ENCODE measurements at places on chromosomes 13 and 19.

- DNase-seq, result no peak
- H3K4me1 ChIP-seq, result no peaks in the 10 kb centered on the region
- no peaks in the 10 kb centered on the region for H3K27me3 ChIP-seq
- H3K36me3 ChIP-seq, result no peaks in the 10 kb centered on the region
These were observed 1414.6 kb upstream of the MIR17HG start for GRCh38 chr13:89932902-89933301.

DNA sequence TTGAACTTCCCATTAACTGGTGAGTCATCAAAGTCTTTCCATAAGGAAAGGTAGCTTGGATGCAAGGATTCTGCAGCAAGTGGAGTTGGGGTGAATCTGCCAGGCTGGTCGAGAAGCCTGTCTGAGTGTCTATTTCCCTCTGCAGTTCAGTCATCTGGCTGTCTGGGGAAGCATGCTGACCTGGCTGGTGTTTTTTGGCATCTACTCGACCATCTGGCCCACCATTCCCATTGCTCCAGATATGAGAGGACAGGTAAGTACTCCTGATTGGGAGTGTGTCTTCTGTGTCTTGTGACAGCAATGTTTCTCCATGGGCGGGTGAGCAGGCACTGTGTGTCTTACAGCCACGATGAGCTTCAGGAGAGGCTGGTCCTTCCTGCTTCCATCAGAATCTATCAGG is 189.7 kb downstream of the SHISA2 start:
- H3K27ac ChIP-seq, result no peak overlapping the region
- no peaks in the 10 kb centered on the region for H3K4me1 ChIP-seq
- no peaks in the 10 kb centered on the region for H3K36me3 ChIP-seq
- no peak for DNase-seq

GRCh38 chr19:46552891-46553290 is 48.2 kb upstream of the CALM3 start:
- no peak overlapping the region for H3K27ac ChIP-seq
- no peaks in the 10 kb centered on the region for H3K36me3 ChIP-seq
- H3K4me3 ChIP-seq, result no peak overlapping the region
- no peaks in the 10 kb centered on the region for H3K4me1 ChIP-seq
- no peaks in the 10 kb centered on the region for H3K27me3 ChIP-seq
- no peak for DNase-seq

DNA sequence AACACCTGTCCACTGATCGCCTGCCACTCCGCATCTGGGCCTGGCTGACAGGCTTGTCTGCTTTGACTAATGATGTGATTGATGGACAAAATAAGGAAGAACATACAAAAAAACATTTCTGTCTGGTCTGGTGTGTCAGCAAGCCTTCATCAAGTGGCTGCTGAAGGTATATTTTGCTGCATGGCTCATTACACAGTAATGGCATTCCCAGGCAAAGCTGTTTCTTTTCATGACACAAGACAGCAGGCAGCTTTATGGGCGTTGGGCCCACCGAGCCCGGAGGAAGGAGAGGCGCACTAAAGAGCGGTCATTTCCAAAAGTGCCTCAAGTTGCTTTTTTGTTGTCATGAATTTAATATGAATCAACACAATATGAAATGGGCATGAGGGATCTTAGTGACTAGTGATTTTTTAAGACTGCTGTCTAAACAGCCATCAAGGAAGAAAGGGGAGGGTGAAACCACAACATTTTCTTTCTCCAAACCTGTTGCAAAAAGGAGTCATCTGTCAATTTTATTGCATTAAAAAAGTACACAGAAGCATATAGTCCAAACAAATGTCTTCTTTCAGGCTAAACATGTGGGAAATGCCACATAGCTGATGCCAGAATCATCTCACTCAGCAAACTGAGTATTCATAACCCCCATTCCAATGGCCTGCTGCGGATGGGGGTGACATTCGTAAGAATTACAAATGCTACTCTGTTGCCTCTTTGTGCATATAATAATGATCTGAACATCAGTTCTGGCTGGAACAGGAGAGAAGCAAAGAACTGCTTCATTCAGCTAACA is 476.6 kb downstream of the ZNF536 start:
- H3K36me3 ChIP-seq, result no peaks in the 10 kb centered on the region
- no peak overlapping the region for H3K4me3 ChIP-seq
- no peak overlapping the region for H3K27ac ChIP-seq
- H3K27me3 ChIP-seq, result no peaks in the 10 kb centered on the region
- no peaks in the 10 kb centered on the region for H3K4me1 ChIP-seq

DNA sequence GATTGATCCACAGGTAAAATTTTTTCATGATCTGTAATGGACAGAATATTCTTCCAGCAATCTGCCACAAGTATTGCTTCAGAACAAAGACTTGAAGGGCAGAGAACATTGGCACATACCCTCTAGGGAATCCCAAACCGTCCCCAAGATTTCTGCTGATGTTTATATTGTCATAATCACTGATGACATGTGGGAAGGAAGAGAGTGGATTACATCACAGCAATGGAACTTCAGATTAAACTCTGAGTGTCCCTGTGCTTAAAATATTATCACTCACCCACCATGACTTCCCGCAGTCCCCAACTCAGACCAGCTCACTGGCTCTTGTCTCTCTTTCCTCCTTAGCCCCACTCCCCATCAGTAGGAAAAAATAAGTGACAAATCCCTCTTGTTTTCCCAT is 8.5 kb upstream of the TPT1 start:
- no peak overlapping the region for H3K27ac ChIP-seq
- no peaks in the 10 kb centered on the region for H3K4me1 ChIP-seq
- no peak for DNase-seq
- peaks cover 30% of the 10 kb centered on the region for H3K36me3 ChIP-seq
- no peak overlapping the region for H3K4me3 ChIP-seq
- no peaks in the 10 kb centered on the region for H3K27me3 ChIP-seq

DNA sequence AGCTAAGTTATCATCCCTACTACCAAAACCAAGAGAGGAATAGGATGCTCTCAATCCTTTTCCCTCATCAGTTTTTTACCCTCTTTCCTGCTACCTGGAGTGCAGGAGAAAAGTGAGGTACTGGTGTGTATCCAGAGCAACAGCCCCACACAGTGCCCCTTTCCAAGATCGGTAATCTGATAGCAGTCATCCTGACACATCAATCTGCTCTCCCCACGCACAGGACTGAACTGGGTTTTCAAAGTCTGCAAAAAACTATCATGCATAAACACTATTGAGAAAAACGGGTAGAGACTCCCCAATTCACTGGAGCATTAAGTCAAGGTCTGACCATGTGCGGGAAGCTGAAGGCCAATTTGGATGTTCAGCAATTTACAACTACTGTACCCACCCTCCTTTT is 284.8 kb downstream of the RBM26 start:
- H3K4me3 ChIP-seq, result no peak overlapping the region
- no peak for DNase-seq
- no peak overlapping the region for H3K27ac ChIP-seq
- no peaks in the 10 kb centered on the region for H3K36me3 ChIP-seq

- no peak overlapping the region for H3K27ac ChIP-seq
- peaks cover 12% of the 10 kb centered on the region for H3K36me3 ChIP-seq
- H3K4me3 ChIP-seq, result no peak overlapping the region
- no peaks in the 10 kb centered on the region for H3K4me1 ChIP-seq
- H3K27me3 ChIP-seq, result no peaks in the 10 kb centered on the region
These were observed 41.3 kb upstream of the SLC7A9 start for GRCh38 chr19:32910874-32911273.

GRCh38 chr13:50412046-50412617 is 396.9 kb downstream of the KCNRG start:
- H3K4me1 ChIP-seq, result no peaks in the 10 kb centered on the region
- H3K4me3 ChIP-seq, result no peak overlapping the region
- DNase-seq, result no peak
- no peaks in the 10 kb centered on the region for H3K27me3 ChIP-seq

- no peak overlapping the region for H3K27ac ChIP-seq
- H3K36me3 ChIP-seq, result peaks cover 13% of the 10 kb centered on the region
- peaks cover 4% of the 10 kb centered on the region for H3K4me1 ChIP-seq
- no peak overlapping the region for H3K4me3 ChIP-seq
- H3K27me3 ChIP-seq, result no peaks in the 10 kb centered on the region
- DNase-seq, result no peak
These were observed 16.1 kb downstream of the ZNF816 start for GRCh38 chr19:52946322-52947310.

DNA sequence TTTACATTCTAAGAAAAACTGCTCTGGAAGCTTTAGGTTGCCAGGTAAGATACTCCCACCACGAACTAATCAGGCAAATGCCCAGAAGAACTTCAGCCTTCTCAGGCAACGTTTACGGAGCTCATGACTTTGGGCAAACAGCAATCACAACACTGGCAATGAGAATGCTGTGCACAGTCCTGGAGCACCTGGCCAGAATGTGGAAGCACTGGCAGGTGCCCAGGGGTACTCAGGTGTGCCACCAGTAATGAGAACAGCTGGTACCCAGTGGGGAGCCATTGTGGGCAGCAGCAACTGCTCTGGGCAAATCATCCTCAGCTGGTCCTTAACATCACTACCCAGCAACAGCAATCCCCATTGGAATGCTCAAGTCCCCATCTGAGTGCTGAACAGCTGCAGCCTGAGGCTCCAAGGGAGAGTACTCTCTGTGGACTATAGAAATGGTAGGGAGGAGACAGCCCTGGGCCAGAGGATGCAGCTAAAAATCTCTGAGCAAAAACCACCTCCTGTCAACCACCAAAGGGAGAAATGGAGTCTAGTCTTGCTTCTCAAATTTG is 210.0 kb downstream of the FOXO1 start:
- no peaks in the 10 kb centered on the region for H3K27me3 ChIP-seq
- H3K27ac ChIP-seq, result no peak overlapping the region

- no peak for DNase-seq
- H3K4me3 ChIP-seq, result no peak overlapping the region
- no peak overlapping the region for H3K27ac ChIP-seq
- H3K36me3 ChIP-seq, result no peaks in the 10 kb centered on the region
These were observed 147.7 kb downstream of the DPF1 start for GRCh38 chr19:38076337-38076736.

- DNase-seq, result no peak
- no peak overlapping the region for H3K27ac ChIP-seq
- H3K4me1 ChIP-seq, result no peaks in the 10 kb centered on the region
- no peak overlapping the region for H3K4me3 ChIP-seq
- H3K27me3 ChIP-seq, result no peaks in the 10 kb centered on the region
These were observed 1169.0 kb downstream of the DIAPH3 start for GRCh38 chr13:58994777-58995176.

GRCh38 chr13:113322043-113322461 is 25.0 kb downstream of the LAMP1 start:
- no peak overlapping the region for H3K4me3 ChIP-seq
- DNase-seq, result no peak
- H3K4me1 ChIP-seq, result no peaks in the 10 kb centered on the region
- peaks cover 68% of the 10 kb centered on the region for H3K36me3 ChIP-seq
- H3K27ac ChIP-seq, result no peak overlapping the region

- no peaks in the 10 kb centered on the region for H3K36me3 ChIP-seq
- no peaks in the 10 kb centered on the region for H3K27me3 ChIP-seq
- H3K4me1 ChIP-seq, result no peaks in the 10 kb centered on the region
- no peak for DNase-seq
- no peak overlapping the region for H3K4me3 ChIP-seq
These were observed 647.2 kb downstream of the LIG4 start for GRCh38 chr13:107568181-107568580.

DNA sequence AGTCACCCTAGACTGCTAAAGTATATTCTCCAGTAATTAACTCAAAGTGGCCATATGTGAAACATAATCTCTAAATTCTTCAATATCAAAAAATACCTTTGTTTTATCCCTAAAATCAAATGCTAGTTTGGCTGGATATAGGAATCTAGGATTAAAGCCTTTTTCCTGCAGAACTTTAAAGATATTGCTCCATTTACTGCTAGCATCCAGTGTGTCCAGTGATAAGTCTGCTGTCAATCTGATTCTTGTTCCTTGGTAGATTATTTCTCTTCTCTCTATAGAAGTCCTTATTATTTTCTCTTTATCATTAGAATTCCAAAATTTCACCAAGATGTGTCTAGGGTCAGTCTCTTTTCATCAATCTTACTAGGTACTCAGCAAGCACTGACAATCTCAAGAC is 384.6 kb downstream of the FGF14 start:
- no peaks in the 10 kb centered on the region for H3K4me1 ChIP-seq
- H3K36me3 ChIP-seq, result no peaks in the 10 kb centered on the region

GRCh38 chr13:61136093-61136492 is 279.6 kb downstream of the PCDH20 start:
- no peak for DNase-seq
- no peaks in the 10 kb centered on the region for H3K36me3 ChIP-seq
- H3K27ac ChIP-seq, result no peak overlapping the region
- H3K4me3 ChIP-seq, result no peak overlapping the region
- H3K27me3 ChIP-seq, result no peaks in the 10 kb centered on the region
- no peaks in the 10 kb centered on the region for H3K4me1 ChIP-seq

GRCh38 chr13:34751492-34751891 is 190.6 kb upstream of the NBEA start:
- no peaks in the 10 kb centered on the region for H3K27me3 ChIP-seq
- H3K4me3 ChIP-seq, result no peak overlapping the region
- no peaks in the 10 kb centered on the region for H3K36me3 ChIP-seq
- DNase-seq, result no peak
- no peak overlapping the region for H3K27ac ChIP-seq

DNA sequence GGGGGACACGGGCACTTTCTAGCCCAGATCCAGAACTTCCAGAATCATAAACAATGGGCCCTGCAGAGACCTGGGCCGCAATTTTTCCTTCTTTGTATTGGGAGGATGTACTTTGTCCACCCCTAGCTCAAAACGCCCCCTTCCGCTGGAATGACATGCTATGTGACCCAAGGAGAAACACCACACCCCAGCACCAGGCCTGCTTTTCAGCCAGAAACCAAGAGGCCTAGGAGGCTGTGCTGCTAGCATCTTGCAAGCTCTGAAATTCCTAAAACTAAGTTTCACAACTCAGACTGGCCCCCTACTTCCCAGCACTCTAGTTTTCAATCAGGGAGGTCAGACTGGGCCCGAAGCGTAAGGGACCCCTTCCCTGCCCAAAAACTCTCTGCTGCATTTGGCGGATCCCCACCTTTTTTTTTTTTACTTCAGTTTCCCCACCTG is 538 bp downstream of the LSM4 start:
- H3K27me3 ChIP-seq, result no peaks in the 10 kb centered on the region
- no peaks in the 10 kb centered on the region for H3K36me3 ChIP-seq
- H3K27ac ChIP-seq, result peak overlapping the region; percentile 79
- H3K4me3 ChIP-seq, result peak overlapping the region; percentile 80
- no peak for DNase-seq
- H3K4me1 ChIP-seq, result peaks cover 53% of the 10 kb centered on the region

GRCh38 chr19:58243351-58243750 is 14.6 kb downstream of the ZNF544 start:
- H3K27me3 ChIP-seq, result no peaks in the 10 kb centered on the region
- H3K36me3 ChIP-seq, result peaks cover 75% of the 10 kb centered on the region
- H3K27ac ChIP-seq, result no peak overlapping the region
- no peaks in the 10 kb centered on the region for H3K4me1 ChIP-seq
- no peak overlapping the region for H3K4me3 ChIP-seq
- no peak for DNase-seq

Data from effector memory CD4-positive, alpha-beta T cell (primary cell).